ENCODE measurements at places on chromosomes 12 and 14. TPM values are rescaled to one million over a fixed set of nuclear protein-coding genes. Genes with fewer than 3 reads are reported as not detected.

GRCh38 chr12:88580051-88580871, at the start of gene KITLG:
TSS of gene KITLG (minus strand) at chr12:88580471. CDS start at chr12:88580278, 193 bp downstream.
- DNase-seq: peak; percentile 88

DNA sequence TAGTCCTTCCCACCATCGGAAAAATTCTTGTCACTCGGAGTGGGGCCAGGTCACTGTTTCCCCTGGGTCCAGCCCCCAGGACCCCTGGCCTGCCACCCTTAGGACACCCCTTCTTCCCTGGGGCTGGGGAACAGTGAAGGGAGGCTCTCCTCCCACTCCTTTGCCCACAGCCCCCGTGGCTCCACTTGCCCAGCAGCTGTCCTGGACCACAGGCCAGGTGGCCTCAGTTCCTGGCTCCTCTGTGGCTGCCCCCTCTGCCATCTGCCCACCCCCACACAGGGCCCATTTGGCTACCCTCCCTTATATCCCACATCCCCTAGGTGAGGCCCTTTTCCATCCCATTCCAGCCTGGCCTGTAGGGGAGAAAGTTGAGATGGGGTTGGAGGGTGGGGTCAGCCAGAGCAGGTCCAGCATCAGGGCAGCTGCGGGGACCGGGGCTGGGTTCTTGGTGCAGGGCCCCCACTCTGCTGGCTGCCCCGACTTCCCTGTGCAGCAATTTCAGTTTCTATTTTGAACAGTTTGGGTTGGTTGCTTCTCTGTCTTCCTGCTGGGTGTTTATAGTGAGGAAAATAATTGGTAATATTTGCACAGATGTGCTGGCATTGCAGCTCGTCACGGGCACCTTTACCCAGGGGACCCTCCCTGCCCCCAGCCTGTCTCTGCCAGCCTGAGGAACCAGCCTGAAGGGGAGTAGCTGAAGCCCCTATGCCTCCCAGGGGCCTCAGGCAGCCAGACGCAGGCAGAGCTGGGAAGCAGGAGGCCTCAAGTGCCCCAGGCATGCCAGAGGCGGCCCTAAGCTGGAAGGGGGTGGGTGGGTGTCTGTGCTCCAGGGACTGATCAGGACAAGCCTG, 23.4 kb downstream of the SYNDIG1L start:
- no peak for DNase-seq

APOF gene
- not detected for total RNA-seq

GRCh38 chr12:94308612-94309011, 151.1 kb downstream of the CEP83 start:
- DNase-seq: no peak

GRCh38 chr14:68468437-68469207, 324.2 kb downstream of the ZFP36L1 start:
- DNase-seq: no peak

KLHDC1 gene
- 2.7 TPM for total RNA-seq

FGD4 gene
- total RNA-seq: 66.7 TPM

C12orf60 gene
- 0.44 TPM for total RNA-seq

DNA sequence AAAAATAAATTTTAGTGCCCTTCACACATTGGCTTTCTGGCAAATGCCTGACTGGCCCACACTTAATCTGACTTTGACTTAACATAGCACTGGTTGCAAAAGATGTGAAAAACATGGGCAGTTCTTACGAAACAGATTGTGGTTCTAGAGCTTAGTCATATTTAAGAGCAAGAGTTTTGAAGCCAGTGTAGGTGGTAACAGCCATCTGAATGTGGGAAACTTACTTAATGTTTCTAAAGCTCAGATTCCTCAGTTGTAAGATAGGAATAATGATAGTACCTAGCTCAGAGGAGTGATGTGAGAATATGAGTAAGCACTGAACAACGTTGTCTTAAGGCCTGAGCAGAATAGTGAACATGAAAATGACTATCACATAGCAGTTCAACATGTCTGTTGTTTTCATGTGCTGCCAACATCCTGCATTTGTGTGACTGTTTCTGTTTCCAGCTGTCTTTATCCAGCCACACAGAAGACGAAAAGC, 262.7 kb downstream of the SYT1 start:
- DNase-seq: no peak

DNA sequence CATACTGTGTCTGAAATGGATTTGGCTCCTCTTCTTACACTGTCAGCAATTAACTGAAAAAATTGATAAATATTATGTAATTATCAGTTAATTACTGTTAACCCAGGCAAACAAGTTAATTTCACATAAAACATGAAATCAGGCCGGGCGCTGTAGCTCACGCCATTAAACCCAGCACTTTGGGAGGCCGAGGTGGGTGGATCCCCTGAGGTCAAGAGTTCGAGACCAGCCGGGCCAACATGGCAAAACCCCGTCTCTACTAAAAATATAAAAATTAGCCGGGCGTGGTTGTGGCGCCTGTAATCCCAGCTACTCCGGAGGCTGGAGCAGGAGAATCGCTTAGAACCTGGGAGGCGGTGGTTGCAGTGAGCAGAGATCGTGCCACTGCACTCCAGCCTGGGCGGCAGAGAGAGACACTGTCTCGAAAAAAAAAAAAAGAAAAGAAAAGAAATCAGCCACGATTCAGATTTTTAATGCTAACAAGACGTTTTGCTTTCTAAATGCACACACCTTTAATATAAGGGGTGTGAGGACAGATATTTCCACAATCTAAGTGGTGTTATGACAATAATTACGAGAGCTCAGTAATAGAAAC, 473 bp upstream of the TMEM19 start:
- DNase-seq: peak; percentile 53
